Stimulated activated CD4-positive, alpha-beta T cell treated with anti-CD3 and anti-CD28 coated beads, Interleukin-4, amount 100 ng/mL, for 1 hour (primary cell): ENCODE measurements at places on chromosomes 5 and 9.

DNA sequence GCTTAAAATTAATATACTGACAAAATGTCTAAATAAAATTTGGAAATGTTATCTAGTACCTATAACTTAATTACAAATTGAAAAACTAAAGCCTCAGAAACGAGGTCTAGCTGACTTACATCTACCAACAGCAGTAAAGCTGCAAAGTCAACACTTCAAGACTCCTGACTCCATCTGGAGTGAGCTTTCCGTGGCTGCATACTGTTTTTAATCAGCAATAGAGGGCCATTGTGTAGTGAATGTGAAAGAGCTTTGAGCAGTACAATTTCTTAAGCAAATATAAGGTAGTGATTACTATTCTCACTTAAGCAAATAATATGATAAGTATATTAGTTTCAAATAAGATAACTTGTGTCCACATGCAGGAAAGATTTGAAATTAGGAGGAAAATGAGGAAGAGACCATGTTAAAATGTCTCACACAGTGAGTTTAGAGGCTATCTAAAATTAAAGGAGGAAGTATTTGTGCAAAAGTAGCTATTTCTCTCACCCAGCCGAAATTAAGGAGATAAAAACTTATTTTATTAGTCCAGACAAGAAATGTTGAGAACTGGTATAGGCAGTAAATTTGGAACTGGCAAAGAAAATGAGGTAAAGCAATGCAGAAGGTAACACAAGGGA, 6.4 kb downstream of the SPINK6 start:
- no peak for DNase-seq

DNA sequence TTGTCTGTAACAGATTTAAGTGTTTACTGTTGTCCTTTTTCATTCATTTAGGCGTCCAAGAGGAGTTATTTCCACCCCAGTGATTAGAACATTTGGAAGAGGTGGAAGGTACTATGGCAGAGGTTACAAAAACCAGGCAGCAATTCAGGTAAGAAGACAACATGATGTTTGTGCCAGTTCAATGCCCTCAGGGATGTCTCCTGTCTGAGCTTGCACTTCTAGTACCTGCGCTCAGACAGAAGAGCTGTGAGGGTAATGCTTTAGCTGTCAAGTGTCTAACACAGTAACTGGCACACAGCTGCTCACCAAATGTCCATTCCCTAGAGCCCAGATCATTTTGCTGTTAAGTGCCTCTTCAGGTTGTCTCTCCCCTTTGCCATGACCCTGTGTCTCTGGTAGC, 14.2 kb upstream of the PHF2 start:
- DNase-seq: no peak

- no peak for DNase-seq
Observed at GRCh38 chr9:121073038-121073437, 1.7 kb upstream of the CNTRL start.

DNA sequence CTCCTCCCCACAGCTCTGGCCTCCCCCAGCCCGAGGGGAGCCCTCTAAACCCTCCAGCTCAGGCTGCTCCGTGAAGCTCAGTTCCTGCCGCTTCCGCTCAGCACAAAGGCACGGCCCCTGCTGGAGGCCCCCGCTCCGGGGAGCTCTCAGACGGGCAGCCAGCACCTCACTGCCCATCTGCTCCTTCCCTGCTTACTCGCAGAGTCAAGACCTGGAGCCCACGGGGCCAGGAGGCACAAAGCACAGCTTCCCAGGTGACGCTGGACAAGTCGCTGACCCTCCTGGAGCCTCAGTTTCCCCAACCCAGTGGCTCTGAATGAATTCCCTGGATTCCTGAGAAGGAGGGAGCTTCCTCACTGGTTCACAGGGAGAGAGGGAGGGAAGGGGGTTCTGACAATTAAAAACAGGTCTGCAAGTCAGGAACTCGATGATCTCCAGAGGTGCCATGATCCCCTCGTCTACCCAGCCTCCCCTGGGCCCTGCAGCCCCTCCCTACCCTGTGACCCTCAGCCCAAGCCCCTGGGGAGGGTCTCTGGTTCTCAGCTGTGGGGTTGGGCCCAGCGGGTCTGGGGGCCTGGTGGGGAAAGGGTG, 36.2 kb downstream of the VAV2 start:
- DNase-seq: peak; percentile 17

- no peak for DNase-seq
Observed at GRCh38 chr5:58011301-58011700, 448.6 kb downstream of the PLK2 start.

DNA sequence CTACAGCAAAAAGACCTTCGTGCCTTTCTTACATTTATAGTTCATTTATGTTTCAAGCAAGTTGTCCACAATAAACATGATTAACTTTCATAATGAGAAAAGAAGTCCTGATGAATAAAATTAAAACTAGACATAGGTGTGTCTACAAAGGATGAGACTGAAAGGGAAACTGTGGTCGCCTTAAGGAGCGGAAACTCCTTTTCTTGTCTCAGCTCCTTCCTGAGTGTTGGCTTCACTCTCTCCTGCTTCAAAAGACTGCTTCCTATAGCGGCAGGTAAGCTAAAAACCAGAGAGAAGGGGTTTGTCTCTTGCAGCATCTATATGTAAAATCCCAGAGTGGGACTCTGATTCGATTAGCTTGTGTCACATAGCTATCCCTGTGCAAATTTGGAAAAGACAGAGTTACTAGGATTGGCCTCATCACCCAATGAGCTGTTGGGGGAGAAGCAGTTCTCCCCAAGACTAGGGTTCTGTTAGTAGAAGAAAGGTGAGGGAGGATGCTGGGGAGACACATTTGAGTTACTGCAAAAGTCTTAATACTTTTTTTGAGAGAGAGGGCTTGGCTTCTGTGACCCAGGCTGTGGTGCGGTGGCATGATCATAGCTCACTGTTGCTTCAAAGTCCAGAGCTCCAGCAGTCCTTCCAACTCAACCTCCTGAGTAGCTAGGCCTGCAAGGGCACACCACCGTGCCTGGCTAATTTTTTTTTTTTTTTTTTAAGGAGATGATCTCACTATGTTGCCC, 16.8 kb upstream of the CTSL start:
- no peak for DNase-seq

GRCh38 chr9:126057121-126057825, 269.4 kb upstream of the MVB12B start:
- no peak for DNase-seq

- peak; percentile 20 for DNase-seq
Observed at GRCh38 chr9:109181284-109181683, 14.2 kb upstream of the FRRS1L start.

- DNase-seq: no peak
Observed at GRCh38 chr9:124885551-124885950, 23.6 kb downstream of the ARPC5L start.

DNA sequence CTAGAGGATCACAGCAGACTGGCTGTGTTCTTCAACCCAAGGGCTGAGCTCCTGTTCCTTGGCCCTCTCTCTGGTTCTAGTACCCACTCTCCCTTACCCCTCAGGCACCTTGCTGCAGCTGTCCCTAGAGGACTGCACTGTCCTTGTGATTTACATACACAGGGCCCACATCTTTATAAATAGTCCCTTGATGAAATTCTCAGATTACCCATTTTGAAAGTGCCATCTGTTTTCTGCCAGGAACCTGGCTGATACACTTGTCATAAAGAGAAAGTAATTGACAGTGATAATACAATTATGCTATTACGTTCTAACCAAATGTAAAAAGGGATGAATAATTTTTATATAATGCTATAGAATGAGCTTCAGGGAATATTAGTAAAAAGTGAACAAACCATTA, 16.5 kb upstream of the SPARC start:
- DNase-seq: no peak

DNA sequence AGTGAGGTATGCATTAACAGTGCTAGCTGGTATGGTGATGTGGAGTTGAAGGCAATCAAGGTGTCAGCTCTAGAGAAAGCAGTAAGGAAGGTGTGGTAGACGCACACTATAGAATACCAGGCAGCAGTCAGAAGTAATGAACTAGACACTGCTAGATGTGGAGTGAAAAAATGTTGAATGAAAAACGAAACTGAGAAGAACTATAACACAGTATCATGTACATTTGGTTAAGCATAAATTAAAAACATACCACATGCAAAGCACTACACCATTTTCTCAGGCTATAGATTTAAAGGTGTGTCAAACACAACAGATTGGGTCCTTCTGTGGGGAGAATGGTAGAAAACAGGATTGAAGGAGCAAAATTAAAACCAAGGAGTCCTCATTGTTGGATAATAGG, 15.4 kb downstream of the ZNF622 start:
- no peak for DNase-seq

- no peak for DNase-seq
Observed at GRCh38 chr5:1794901-1795290, 4.7 kb downstream of the MRPL36 start.

- no peak for DNase-seq
Observed at GRCh38 chr9:19160085-19160484, 32.8 kb upstream of the PLIN2 start.

- no peak for DNase-seq
Observed at GRCh38 chr5:17275289-17276158, 58.1 kb downstream of the BASP1 start.

DNA sequence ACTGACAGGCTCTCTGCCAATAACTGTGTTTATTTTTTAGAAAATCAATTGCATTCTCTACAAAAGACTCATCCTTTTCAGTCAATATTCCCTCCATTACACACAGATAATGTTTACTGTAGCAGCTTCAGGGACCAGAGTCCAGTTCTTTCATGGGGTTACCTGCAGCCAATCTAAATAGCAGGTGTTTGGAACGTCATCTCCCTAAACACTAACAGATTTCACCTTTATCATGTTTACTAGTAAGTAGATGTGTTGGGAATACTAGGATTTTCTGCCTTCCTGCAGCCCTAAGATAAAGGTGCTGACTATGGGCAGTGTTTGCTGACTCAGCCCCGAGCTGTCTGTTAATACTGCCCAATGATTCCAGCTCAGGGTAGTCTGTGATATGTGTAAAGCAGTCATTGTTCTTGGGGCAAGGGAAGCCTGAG, 447.0 kb downstream of the KIF4B start:
- DNase-seq: no peak

DNA sequence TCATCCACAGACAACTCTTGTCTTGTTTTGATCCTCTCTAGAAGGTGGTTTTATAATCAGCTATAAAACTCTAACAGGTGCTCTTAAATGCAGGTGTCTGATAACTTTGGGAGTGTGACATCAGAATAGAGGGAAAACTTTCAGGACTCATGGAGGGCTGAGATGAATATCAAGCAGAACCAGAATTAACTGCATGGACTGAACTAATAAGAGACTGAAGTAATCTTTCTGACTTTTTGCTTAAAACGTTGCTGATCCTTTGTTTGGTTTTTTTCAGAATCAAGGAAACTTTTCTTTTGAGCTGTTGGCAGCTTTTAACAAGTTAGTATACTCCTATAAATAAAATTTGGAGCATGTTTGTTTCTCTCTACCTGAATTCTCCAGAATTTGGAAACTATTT, 2.3 kb upstream of the OR2V2 start:
- no peak for DNase-seq
